ENCODE measurements at places on chromosomes 3 and 15.
A peak's percentile ranks its signal among the peaks of the same experiment; 100 is the strongest.

GRCh38 chr3:16998236-16998923 lies 113.6 kb downstream of the PLCL2 start:
- DNase-seq: no peak

- DNase-seq: no peak
These were observed 100.6 kb upstream of the PRR20G start for GRCh38 chr3:127388427-127388826.

DNA sequence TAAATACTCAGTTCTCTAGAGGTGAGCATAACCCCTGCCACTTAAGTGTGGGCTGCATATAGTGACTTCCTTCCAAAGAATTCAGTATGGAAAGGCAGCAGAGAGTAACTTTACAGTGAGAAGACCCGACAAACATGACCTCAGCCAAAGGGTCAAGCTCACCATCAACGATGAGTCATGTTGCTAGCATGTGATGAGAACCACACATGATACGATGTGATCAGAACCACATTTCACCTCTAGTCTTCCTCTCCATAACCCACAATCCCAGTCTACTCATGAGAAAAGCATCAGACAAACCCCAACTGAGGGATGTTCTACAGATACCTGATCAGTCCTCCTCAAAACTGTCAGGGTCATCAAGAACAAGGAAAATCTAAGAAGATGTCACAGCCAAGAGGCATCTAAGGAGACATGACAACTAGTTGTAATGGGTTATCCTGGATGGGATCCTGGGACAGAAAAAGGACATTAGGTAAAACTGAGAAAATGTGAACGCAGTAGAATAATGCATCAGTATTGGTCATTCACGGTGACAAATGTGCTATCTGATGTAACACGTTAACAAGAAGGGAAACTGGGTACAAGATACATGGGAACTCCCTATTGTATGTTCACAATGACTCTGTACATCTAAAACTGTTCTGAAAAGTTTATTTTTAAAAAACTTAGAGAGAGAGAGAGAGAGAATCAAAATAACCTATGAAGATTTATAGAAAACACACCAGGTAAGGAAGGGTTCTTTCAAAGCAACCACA lies 28.3 kb downstream of the SEC61A1 start:
- no peak for DNase-seq

GRCh38 chr3:47007001-47007400 lies 27.5 kb downstream of the NBEAL2 start:
- peak; percentile 1 for DNase-seq

DNA sequence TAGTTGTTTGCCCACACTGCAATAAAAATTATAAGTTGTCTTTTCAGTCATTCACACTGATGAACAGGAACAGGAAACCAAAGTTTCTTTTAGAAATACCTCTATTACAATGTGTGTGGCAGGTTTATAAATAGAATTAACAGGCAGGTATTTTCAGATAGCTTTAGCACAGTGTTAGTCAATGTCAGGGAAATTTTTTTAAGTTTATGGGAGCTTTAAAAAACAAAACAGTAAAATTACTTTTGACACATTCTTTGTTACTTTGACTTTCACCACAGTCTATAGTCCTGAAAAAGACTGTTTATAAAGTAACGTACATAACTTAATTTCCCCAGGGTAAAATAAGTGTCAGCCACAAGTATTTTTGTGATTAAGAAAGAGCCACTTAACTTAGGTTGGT lies 38.1 kb downstream of the SERPINI1 start:
- no peak for DNase-seq

GRCh38 chr15:86872782-86873181 lies 793.1 kb downstream of the AGBL1 start:
- no peak for DNase-seq

DNA sequence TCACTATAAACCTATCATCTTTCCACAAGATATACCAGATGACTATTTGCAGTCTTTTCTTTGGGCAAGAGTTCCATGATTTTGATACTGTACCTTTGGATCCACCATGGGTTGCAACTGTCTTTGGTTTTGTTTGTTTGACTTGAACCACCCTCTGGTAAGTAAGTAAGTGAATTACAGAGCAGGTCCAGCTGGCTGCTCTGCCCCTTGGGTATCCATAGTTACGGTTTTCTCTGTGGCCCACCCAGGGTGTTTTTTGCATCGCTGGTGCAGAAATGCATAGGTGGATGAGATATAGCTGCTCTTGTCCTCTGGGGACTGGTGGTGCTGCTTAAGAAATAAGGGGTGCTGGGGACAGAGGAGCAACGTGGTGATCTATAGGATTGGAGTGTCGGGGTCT lies 33.8 kb downstream of the CHDH start:
- DNase-seq: no peak

GRCh38 chr15:59224474-59224873 lies 17.8 kb downstream of the LDHAL6B start:
- no peak for DNase-seq

DNA sequence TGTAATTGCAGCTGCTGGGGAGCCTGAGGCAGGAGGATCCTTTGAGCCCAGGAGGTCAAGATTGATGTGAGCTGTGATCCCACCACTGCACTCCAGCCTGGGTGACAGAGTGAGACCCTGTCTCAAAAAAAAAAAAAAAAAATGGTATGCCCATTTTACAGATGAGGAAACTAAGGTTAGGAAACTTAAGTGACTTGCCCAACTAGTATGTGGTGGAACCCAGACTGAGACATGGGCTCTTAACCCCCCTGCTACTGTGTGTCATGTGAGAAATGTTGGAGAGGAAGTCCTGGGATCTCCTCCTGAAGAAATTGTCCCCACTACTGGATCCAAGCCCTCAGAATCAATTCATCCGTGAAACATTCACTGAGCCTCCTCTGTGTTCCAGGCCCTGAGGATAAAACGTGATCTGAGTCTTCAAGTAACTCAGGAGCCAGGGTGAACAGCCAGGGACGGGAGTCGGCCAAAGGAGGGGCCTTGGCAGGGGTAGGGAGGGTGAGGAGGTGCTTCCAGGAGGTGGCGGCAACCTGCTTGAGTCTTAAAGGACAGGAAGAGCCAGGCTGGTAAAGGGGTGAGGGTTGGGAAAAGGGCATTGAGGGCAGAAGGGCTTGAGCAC lies 19.6 kb upstream of the RNU6-1 start:
- DNase-seq: no peak

- no peak for DNase-seq
These were observed 133.9 kb downstream of the CPNE4 start for GRCh38 chr3:131900891-131901290.

GRCh38 chr3:44963571-44964325 lies 12.2 kb downstream of the ZDHHC3 start:
- no peak for DNase-seq

GRCh38 chr15:46855388-46855787 lies 861.9 kb upstream of the SEMA6D start:
- no peak for DNase-seq

GRCh38 chr15:62665449-62665848 lies 377.1 kb upstream of the TPM1 start:
- no peak for DNase-seq

DNA sequence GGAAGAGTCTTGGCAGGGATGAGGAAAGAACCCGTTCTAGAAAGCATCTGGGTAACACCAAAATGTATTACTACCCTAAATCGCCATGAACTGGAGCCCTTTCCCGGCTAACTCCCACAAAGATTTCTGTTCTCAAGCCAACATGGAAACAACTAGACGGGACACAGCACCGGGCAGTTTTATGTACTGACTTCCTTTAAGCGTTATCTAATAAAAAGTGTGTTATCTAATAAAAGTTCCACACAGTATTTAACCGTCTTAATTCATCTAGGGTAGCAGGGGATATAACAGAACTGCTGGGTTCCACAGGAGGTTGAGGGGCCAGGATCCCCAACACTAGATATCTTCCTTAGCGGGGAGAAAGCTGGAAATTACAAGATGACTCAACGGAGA lies 347 bp upstream of the C3orf62 start:
- DNase-seq: no peak

DNA sequence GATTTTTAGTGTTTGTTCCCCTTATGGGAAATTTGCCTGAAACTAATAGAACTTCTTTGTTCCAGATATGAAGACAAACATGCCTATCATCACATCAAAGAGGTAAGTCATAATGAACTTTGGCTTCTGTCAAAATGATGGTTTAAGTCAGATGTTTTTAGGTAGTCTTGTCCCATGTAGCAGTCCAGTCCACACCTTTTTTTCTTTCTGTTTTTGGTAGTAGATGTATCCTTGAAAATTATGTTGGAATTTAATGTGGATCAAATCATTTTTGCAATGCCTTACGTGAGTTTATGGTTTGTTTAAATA lies 12.1 kb downstream of the TSEN2 start:
- no peak for DNase-seq

DNA sequence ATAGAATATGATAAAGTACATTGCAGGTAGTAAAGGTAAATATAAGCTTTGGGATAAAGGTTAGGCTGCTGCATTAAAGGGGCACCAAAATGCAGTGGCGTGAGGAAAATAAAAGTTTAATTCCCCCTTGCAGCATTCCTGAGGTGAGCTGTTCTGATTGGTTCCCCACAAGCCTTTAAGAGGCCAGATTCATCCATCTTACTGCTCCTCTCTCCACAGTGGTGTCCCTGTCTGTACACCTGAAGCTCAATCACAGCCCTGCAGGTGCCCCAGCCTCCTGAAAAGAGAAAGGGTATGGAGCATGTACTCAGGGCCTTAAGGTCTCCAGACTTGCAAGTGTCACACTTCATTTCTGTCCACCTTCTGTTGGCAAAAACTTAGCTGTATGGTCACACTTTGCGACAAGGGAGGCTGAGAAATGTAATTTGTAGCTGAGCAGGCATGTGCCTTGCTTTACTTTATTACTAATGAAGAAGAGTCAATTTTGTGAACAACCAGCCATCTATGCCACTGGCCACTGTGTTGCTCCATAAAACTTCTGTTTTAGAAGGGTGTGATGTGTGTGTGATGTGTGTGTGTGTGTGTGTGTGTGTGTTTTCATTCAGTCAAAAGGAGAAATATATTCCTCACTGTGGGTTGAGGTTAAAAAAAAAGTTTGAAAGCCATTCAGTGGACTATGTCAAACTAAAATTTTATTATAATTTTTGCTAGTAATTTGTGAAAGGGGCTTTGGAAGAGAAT lies 12.8 kb downstream of the LACTB start:
- DNase-seq: no peak

DNA sequence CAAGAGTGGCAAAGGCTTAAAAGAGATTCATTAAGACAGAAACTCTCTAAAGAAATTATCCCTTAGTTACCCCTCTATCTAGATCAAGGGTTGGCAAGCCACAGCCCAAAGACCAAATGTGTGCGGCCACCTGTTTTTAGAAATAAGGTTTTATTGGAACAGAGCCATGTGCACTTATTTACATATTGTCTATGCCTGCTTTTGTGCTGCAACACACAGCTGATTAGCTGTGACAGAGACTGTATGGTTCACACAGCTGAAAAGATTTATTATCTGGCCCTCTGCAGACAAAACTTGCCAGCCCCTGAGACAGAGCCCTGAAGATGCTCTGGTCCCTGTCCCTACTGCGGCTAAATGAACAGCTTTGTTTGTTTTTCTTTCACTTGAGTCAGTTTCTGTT lies 88.1 kb downstream of the ADAMTS9 start:
- no peak for DNase-seq

- peak; percentile 14 for DNase-seq
These were observed 17.8 kb downstream of the SPATA12 start for GRCh38 chr3:57078344-57078634.

DNA sequence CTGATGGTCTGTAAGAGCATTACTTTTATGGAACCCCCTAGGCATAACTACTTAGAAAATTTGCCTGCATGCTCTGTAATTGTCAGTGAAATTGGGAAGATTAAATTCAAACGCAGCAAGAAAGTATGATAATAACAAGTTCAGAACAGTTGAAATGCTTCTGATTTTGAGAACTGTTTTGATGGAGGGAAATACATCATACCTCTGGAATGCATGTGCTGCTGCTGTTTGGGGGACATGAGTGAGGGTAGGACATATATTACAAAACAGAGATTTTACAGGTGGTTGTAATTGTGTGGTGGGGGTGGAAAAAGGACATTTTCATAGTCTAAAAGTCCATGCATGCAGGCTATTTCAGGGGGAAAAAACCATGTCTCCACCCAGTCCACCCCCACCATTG lies 135.0 kb upstream of the DPH6 start:
- no peak for DNase-seq

- DNase-seq: no peak
These were observed 23.2 kb downstream of the QTRT2 start for GRCh38 chr3:114079761-114080160.

GRCh38 chr3:151350656-151351055 lies 21.3 kb upstream of the P2RY13 start:
- no peak for DNase-seq

GRCh38 chr15:65087411-65087810 lies 10.9 kb downstream of the KBTBD13 start:
- DNase-seq: no peak

DNA sequence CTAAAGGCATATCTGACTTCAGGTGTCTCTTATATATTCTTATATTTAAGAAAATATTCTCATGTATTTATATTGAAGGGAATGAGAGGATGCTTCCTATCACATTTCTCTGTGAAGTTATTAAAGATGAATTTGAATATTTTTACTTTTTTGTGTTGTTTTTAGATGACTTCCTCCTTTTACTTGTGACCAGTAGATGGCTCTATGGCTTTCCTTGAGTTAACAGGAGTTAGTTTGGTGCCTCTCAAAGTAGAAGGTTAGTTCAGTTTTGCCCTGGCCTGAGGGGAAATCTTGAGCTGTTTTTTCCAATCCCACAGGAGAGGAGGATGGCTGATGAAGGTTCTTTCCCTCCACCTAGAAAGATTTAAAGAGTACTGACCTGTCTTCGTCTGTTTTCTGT lies 80.7 kb downstream of the SQOR start:
- no peak for DNase-seq

GRCh38 chr15:39591141-39591895 lies 10.4 kb downstream of the THBS1 start:
- DNase-seq: no peak

DNA sequence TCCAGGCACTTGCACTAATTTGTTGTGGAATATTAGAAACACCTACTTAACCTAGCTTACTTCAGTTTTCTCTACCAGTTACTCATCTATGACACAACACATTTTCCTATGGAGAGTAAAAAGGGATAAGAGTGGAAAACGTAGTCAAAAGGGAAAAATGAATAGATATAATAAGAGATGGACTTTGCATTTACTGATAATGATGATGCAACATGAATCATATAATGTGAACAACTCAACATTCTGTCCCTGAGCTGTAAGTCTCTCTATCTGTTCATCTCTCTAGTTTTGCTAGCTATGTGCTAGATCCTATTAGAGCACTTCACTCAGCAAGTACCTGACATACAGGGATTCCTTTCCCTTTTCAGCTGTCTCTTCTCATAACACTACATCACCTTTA lies 627.1 kb downstream of the AGBL1 start:
- no peak for DNase-seq

GRCh38 chr15:40239404-40239692 lies 485 bp downstream of the PAK6 start:
- no peak for DNase-seq

All from stimulated activated CD4-positive, alpha-beta T cell treated with anti-CD3 and anti-CD28 coated beads, Interleukin-1b, Interleukin-23, amount 100 ng/mL, for 48 hours (primary cell).